ENCODE measurements at places on chromosomes 3 and 15. TPM values are rescaled to one million over a fixed set of nuclear protein-coding genes. Genes with fewer than 3 reads are reported as not detected.

DNA sequence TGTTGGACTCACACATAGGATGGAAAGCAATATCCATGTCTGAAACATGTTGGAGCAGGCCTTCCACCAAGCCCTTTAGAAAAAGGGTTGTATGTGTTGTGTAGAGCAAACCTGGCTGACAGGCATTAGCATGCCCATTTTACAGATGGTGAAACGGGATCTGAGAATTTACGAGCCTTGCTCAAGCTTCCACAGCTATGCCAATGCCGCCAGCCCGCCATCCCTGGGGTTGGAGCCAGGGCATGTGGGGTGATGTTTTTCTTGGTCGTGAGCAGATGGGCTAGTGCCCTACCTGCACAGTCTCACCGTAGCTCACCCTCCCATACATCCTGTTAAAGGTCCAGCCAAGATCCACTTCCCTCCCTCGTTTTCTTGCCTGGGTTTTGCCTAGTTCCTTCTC lies 97.5 kb upstream of the TLE3 start:
- DNase-seq: no peak

GRCh38 chr15:80186066-80186465 lies 33.3 kb downstream of the FAH start:
- DNase-seq: no peak

- no peak for DNase-seq
Observed at GRCh38 chr3:150602426-150603152, 532 bp upstream of the SELENOT start.

- DNase-seq: no peak
Observed at GRCh38 chr3:34237946-34238345, 439.5 kb downstream of the PDCD6IP start.

DNA sequence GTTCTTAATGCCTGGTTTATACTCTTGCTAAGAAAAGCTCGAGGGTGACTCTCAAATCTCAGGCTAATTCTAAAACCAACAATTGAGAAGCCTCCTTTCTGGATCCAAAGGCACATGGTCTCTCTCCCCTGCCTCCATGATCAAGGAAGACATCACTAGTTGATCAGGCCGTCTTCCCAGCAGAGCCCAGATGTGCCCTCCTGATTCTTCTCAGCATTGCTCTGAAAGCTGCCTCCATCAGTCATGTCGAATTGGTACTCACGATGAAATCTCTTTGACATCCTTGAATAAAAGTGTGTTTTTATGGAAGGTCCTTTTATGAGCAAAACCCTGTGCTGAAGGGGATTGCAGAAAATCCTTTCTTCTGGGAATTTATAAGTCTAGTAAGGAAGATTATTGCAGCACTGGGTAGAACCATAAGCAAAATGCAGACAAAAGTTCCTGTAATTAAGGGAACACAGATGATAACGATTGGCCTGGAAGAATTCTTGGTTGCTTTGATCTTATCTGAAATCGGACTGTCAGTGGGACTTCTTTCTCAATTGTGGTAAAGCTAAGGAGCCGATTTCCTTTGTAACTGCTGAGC lies 345.9 kb downstream of the PTPRG start:
- no peak for DNase-seq

DNA sequence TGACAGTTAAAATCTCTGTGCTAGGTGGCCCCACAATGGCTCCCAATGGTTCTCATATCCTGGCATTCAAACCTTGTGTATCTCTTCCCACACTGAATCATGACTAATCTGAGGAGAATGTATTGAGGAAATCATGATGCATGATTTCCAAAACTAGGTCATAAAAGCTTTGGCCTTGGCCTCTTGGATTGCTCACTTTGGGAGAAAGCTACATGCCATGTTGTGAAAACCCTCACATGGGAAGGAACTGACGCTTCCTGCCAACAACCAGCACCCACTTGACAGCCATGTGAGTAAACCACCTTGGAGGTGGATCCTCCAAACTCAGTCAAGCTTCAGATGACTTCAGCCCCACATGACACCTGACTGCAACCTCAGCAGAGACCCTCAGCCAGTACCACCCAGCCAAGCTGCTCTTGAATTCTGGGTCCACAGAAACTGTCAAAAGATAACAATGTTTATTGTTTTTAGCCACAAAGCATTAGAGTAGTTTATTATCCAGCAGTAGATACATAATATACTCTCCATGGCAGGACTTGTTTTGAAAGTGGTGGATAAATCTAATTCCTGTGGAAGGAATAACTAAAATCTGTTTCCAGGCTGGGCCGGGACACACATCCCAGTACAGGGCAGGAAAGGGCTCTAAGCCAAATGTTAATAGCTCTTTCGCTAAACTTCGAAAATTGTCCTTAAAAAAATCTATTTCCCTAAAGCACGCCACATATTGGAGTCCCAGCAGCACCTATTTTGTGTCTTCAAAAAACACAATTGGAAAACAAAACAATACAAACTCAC lies 1.0 kb upstream of the ZNF620 start:
- DNase-seq: peak; percentile 58

- DNase-seq: no peak
Observed at GRCh38 chr15:101206176-101206591, 45.7 kb downstream of the CHSY1 start.

DNA sequence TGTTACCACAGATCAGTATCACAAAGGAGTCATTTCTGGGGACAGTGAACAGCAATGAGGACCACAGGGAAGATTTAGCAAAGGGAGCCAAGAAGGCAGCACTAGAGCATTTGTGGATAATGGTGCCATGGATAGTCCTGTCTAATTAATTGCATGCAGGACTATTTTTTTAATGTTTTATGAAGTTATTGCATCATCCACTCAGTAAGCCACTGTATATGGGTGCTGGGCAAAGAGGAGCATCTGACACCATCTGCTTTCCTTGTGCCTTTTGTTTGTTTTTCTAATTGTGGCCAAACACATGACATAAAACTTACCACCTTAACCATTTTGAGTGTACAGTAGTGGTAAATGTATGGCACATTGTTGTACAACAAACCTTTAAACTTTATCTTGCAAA lies 301.1 kb upstream of the LRRFIP2 start:
- no peak for DNase-seq

DNA sequence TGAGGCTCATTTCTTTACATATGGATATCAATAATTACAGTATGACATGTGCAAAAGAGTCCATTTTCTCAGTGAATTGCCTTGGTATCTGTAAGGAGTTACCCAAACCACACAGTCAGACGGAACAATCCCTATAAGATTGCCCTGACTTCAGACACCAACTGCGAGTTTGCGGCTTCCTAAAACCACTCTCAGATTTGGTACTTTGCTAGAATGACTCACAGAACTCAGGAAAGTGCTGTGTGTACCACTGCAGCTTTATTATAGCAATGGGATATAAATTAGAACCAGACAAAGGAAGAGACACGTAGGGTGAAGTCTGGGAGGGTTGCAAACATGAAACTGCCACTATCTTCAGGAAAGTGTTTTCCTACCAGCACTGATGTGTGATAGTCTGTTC lies 45.8 kb upstream of the ATP13A3 start:
- DNase-seq: no peak

GRCh38 chr15:101134780-101135179 lies 117.1 kb downstream of the CHSY1 start:
- no peak for DNase-seq

GRCh38 chr3:172606021-172606420 lies 82.8 kb upstream of the TNFSF10 start:
- no peak for DNase-seq

GRCh38 chr3:12179441-12179840 lies 20.7 kb upstream of the TIMP4 start:
- no peak for DNase-seq

- DNase-seq: no peak
Observed at GRCh38 chr15:35007397-35007796, 19.3 kb upstream of the ZNF770 start.

- DNase-seq: no peak
Observed at GRCh38 chr3:106813742-106814141, 563.5 kb upstream of the CCDC54 start.

SYNPR gene
- total RNA-seq: not detected

LMAN1L gene
- not detected for total RNA-seq

ARPP21 gene
- total RNA-seq: not detected

LRRC31 gene
- not detected for total RNA-seq

HRG gene
- total RNA-seq: not detected

All from thyroid gland (tissue), 4 donors.